ENCODE measurements at places on chromosomes 2 and 18. TPM values are rescaled to one million over a fixed set of nuclear protein-coding genes. Genes with fewer than 3 reads are reported as not detected.

Gene NFATC1
- total RNA-seq, result 37.1 TPM

Gene GCFC2
- 25.4 TPM for total RNA-seq

Gene RAD51AP2
- total RNA-seq, result not detected

Gene PROC
- not detected for total RNA-seq

Gene RGPD4
- 0.02 TPM for total RNA-seq

Gene MBP
- total RNA-seq, result 133 TPM

Gene NEDD4L
- total RNA-seq, result 8.1 TPM

Gene MARCO
- not detected for total RNA-seq

Gene TMEM87B
- 20.1 TPM for total RNA-seq

Gene ACTR1B
- total RNA-seq, result 62.9 TPM

Data from activated CD4-positive, alpha-beta T cell treated with anti-CD3 and anti-CD28 coated beads, Interleukin-2, amount 10 ng/mL, durations not matched to agents 7 days and 5 days (primary cell).